ENCODE measurements at places on chromosomes 2 and 18.

GRCh38 chr2:208511573-208511972, 105.0 kb downstream of the PTH2R start:
- no peak for DNase-seq

DNA sequence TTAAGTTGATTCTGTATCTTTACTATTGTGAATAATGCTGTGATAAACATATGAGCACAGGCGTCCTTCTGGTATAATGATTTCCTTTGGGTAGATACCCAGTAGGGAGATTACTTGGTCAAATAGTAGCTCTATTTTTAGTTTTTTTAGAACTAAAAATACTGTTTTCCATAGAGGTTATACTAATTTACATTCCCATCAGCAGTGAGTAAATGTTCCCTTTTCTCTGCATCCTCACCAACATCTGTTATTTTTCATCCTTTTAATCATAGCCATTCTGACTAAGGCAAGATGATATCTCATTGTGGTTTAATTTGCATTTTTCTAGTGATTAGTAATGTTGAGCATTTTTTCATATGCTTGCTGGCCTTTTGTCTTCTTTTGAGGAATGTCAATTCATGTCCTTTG, 35.1 kb downstream of the PMS1 start:
- no peak for DNase-seq

- no peak for DNase-seq
Observed at GRCh38 chr2:9596621-9597311, 34.0 kb downstream of the YWHAQ start.

- DNase-seq: no peak
Observed at GRCh38 chr2:29628862-29629261, 292.5 kb downstream of the ALK start.

DNA sequence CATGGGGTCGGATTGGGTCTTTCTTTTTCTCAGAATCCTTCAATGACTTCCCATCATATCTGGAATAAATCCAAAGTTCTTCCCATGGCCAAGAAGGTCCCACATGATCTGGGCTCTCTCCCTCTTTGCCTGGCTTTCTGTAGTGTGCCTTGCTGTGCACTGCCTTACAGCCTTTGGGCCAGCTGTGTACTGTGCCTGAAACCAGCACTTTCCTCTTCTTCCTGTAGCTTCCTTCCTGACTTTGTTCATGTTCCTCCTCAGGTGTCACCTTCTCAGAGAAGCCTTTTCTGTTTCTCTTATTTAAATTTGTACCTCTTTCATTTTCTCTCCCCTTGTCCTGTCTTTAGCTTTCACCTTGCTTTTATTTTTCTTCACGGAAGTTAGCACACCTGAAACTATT, 4.3 kb upstream of the CDCA7 start:
- DNase-seq: no peak

DNA sequence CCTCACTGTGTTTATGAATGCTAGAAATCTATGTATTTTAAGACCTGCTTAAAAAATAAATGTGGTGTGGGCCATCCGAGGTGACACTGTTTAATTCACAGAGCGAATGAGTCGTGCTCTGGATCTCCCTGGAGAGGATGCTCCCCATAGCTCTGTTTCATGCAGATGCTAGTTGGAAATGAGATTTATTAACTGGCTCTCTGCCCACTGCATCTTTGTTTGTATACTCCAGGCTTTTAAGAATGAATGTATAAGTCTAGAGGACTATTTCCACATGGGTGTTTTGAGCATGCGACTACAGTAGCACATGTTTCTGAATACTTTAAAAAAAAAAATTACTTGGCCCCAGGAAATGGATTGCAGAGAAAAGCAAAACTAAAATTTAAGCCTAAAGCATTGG, 3.9 kb downstream of the MAPRE2 start:
- DNase-seq: no peak

DNA sequence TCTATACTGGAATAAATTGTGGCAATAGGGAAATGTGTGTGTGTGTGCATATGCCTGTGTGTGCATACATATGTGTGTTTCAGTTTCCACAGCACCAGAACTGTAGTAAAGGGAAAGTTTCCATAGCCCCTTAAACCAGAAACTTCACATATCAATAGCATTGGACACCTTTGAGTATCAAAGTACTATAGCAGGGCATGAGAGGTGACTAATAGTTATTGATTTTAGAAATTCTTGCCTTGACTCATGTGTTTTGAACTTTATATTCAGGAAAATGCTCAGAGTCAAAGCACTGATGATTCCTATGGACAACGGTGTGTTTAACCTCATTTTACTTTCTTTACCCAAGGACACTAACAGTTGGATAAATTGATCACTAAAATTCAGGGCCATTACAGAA, 50.0 kb downstream of the SLC9A2 start:
- no peak for DNase-seq

DNA sequence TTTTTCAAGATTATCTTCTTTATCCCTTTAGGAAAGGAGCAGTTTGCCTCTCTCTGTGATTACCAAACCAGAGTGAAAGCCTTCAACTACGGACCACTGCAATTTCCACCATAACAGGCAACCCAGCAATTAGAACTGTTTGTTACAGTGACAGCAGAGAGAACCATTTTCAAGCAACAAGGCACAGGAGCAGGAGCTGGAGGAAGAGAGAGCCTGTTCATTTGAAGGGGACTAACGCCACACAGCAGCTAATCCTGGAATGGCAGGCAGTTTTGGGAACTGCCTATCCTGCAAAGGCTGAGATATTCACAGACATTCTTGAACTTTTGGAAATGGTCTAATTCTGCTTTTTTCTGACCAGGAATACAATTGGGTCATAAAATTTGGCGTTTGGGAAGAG, 1541.9 kb upstream of the PIK3C3 start:
- DNase-seq: no peak

DNA sequence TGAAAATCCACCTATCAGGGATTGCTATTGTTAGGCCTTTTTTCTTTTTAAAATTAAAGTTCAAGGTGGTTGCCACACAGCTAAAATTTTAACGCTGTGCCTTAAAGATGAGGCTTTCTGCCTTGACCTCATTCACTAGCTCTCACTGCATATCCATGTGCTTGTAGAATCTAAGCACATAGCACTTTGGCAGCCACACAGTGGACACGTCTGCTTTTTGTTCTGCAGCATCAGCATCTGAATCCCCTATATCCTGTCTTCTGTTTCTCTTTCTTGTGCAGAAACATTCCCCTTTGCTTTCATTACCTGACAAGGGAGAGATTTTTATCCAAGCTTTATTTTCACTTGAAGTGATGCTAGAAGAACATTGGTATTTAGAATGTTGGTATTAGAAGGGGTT, 38.1 kb downstream of the RALB start:
- no peak for DNase-seq

- DNase-seq: no peak
Observed at GRCh38 chr2:32902986-32903385, 43.8 kb upstream of the LTBP1 start.

DNA sequence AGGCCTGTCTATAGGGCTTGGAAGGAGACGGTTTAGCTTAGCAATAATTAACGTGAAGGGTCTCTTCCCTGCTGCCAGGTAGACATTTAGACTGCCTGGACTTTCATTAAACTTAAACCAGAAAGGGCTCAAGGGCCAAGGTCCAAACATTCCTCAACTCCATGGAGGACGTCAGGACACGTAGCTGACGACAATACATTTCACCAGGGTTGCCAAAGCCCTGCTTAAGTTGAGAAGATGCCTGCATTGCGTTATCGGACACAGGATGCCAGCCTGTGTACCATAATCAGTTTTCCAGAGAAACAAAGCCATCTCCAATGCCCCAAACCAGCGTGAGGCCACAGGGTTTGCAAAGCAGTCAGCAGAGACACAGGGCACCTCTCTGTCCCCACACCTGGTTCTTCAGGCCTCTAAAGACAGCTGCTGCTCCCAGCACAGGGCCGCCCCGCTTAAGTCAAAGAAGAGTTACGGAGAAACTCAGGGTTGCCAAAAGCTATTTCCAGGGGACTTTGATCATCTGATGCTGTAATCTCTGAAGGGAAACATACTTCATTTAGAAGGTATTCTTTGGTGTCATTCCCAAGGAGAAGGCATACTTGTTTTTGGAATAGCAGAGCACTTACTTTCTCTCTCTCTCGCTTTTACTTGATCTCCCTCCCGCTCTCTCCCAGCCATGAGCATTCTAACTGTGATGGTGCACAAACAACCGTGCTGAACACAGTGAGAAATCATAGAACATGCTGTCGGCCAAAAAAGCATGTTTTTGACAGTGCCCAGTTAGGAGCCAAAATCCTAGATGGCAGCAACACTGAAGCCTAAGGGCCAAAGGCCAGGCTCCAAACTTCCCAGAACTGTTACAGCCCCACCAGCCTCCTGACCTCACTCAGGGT, 46.0 kb downstream of the TTC32 start:
- no peak for DNase-seq

All from GM18507 (cell line).